OCI-LY7 (cell line): ENCODE measurements at places on chromosomes 3 and 15.
A peak's percentile ranks its signal among the peaks of the same experiment; 100 is the strongest.

DNA sequence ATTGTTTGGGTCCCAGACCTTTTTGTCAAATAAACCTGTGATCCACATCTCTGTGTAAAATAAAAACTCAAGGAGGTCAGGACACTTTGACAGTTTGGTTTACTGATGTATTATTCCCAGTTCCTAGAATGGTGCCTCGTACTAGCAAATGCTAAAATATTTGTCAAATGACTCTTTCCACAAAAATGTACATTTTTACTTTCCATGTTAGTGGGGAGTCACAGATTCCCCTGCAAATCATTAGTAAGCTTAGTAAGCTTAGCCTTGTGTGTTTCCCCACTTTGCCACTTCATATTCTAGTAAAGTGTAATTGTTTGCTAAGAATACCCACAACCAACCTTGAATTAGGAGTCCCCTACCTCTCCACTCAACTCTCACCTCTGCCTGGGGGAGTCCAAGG, 2.4 kb upstream of the MAGI1 start:
- DNase-seq, result no peak

GRCh38 chr3:168933614-168934013, 729.9 kb downstream of the MECOM start:
- DNase-seq, result no peak

- DNase-seq, result no peak
These were observed 354.3 kb upstream of the TRIM42 start for GRCh38 chr3:140323561-140323960.

GRCh38 chr15:35606450-35606779, 60.5 kb upstream of the DPH6 start:
- no peak for DNase-seq

DNA sequence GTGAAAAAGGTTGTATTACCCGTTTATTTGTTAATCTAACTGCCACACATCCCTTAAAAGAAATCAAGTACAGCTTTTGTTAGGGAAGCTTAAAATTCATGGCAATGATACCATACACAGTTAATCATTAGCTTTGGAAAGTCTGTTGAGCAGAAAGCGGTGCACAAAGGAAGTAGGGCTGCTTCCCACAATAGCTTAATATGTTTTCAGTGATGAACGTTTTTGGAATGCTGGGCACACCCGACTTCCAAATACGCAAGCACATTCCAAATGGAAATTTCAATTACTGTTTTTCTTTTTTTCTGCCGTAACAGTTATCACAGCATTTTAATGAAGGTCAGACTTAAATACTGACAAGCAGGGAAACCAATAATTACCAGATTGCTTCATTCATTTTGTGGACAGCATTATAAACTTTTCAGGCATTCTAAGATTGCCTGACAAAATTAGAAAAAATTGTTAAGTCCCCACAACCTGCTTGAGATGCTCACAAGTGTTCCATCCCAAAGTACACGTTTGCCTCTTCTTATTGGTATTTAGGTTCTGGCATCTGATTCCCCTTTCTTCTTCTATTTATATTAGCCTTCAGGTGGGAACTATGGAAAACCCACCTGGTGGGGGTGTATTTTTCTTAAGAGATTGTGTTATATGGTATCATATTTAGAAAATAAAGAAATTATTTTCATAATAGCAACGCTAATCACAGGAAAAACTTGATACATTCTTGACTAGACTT, 1.1 kb upstream of the ECT2 start:
- DNase-seq, result no peak

DNA sequence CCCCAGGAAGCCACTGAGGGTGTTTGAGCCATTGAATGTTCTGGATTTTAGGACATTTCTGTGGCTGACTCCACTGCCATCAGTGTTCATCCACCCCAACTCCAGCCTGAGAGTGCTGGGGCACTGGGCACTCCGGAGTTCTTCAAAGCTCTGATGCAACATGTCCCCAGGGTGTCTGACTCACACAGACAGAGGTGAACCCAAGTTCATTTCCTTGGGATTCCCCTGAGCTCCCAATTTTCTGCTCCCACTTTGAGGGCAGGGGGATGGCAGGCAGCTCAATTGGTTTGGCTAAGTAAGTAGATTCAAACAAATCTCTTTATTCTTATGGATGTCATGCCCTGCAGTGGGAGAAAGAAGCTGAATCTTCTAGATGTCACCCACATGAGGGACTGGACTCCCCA, 2.2 kb downstream of the STRA6 start:
- no peak for DNase-seq

DNA sequence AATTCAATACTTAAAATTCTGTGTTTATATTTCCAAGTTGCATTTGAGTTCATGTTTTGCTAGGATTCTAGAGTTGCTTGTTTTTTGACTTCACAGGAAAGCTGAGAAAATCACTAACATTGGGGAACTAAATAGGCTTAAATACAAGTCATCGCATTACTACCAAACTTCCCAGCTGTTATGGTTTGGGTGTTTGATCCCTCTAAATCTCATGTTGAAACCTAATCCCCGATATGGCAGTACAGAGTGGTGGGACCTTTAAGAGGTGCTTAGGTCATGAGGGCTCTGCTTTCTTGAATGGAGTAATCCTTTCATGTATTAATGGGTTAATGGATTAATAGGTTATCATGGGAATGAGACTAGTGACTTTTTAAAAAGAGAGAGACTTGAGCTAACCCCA, 77.2 kb upstream of the ARPP21 start:
- no peak for DNase-seq

DNA sequence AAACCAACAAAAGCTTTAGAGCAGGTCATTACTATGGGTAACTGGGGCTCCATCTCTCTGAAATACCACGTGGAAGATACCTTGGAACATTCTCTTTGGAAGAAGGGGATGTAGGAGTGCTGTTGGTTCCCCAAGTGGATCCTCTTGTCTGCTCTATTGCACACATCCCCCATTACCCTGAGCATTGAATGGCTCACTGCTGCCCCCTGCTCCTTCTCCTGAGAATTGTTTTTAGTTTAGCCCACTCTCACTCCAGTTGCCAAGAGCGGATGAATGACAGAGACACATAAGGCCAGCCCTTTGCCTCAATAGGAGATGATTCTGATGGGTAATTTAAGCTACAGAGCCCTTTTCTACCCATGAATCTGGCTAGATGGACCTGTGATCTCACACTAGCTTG, 135.6 kb upstream of the SUCLG2 start:
- peak; percentile 54 for DNase-seq

DNA sequence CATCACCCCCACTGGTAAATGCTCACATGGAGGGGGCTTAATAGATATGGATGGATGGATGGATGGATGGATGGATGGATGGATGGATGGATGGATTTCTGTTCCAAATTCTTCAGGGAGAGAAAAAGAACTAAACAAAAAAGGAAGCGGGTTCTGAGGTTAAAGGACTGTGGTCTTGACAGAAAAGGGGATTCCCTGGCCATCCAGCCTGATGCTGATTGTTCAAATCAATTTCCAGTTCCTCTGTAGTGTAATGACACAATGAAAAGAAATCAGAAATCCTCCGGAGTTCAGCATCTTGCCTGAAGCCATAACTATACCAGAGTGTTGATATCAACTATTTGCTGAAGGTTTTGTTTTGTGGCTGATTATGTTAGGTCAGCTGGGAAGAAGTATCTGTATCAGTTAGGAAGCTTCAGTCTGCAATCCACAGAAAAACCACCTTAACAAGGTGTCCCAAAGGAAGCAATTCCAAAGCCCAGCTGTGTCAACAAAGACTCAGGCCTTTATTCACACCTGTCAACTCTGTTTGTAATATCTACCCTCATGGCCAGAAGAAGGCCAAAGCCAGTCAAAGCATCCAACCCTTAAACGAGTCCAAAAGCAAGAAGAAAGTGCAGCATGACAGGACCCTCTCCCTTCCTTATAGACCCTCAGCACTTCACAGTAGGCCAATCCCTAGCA, 24.5 kb upstream of the RASA2 start:
- no peak for DNase-seq

DNA sequence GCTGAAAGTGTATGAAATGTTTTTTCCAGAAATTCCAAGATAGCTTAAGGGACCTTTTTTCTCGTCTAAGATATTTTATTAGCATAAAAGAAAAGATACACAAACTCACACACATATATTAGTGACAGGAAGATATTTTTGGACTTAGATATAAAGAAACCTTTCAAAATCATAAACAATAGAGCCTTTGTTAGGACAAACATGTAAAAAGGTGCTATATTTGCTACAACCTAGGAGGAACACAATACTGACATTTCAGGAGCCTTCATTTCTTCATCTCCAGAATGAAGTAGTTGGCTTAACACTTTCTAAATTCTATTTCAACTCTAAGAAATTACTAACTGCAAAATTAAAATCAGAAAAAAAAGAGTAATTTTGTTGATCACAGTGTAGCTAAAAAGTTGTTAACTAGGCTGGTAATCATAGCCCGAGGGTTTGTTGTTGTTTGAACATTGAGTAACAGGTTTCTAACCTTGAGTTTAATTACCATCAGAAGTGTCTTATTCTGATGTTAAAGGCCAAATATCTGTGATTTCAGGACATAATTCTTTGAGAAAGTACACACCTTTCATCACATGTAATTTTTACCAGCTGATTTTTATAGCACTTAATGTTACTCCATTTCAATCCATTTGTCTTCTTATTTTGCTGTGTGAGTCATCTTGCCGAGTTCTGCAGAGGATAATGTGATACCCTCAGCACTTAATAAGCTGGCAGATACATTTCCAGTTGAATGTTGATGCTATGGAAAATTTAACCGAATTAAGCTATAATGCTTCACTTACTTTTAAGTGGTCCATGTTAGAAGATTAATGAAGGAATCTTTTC, 97.3 kb downstream of the MBNL1 start:
- DNase-seq, result no peak

DNA sequence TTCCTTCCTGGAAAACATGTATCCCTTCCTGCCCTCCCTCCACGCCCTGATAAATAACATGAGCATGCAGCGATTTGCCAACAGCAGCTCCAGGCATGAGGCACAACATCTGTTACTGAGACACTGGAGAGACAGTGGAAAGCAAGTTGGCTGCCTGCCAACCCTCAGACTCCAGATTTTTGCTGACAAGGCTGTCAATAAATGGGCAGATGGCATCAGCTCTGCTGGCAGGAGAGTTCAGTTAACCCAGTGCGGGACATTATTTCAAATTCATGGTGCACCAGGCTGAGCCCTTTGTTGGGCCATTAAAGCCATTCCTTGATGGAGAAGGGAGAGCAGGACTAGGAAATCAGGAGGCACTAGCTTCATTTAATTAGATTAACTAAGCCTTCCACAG, 293.3 kb downstream of the MEX3B start:
- no peak for DNase-seq

- DNase-seq, result no peak
These were observed 58.8 kb downstream of the MCF2L2 start for GRCh38 chr3:183369627-183370026.

DNA sequence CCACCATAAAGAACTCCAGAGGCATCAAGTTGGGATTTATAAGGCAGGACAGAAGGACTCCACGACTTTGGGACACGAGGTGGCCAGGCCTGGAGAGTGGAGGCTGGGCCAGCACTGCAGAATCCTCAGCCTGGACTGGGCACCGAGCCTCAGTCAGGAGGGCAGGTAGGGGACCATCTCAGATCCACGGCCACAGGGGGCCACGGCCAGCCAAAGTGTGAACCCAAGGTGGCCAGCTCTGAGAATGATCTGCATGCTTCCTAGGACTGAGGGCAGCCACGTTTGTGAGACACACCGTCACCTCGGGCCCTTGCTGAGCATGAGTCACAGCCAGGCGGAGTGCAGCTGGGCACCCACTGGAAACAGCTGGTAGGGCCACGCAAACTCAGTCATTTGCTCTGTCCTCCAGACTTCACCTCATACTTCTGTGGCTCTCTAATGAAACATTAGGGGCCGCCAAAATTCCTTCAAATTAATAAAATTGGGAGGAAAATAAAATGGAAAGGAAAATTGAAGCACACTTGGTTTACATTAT, 65.8 kb downstream of the CTNNB1 start:
- no peak for DNase-seq

GRCh38 chr15:78996894-78997275, 52.0 kb upstream of the CTSH start:
- no peak for DNase-seq

GRCh38 chr3:194781617-194782016, 95.9 kb downstream of the FAM43A start:
- DNase-seq, result no peak

DNA sequence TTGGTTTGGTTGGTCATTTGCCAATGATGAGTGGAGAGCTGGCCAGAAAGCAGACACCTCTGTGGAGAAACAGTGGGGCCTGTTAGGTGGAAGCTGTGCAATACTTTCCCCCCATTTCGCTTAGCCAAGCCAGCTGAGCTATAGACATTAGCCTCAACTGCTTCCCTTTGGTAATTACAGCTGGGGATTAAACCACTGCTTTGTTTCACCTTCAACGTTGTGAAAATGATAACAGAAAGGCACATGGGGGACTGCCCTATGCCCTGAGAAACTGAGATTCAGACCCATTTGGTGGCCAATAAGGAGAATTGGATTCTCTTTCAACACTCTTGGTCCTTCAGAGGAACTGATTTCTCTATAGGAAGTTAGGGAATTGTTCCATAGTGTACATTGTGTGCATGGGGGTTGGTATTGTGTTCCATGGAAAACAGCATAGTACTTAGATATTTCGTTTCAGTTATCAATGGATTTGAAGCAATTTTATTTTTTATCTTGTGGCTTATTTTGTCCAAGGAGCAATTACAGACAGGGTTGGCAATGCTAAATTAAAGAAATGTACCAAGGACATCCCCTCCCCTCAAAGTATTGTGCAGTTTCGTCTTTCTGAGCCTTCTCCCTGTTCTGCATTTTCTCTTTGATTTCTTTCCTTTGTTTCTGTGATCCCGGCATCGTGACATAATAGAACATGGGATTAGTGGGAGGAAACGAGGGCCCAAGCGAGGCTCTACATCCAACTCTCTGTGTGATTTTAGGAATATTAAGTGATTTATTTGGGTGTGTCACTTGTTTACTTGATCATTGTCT, 194.3 kb downstream of the FNDC3B start:
- DNase-seq, result no peak

DNA sequence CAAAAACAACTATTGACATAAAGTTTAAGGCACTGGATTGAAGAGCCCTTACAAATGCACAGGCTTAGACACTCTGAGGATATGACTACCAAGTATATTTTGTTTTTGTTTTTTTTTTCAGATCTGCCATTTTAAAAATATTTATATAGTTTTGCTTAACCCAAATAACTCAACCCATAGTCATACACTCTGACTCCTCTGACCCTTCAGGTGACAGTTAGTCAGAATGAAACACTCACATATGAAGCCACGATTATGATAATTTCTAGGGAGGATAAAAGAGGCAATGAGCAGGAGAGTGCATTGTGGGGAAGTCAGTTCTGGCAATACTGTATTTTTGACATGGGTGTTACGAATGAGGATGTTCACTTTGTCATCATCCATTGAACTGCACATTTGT, 774.7 kb downstream of the MECOM start:
- DNase-seq, result no peak
